ENCODE measurements at places on chromosomes 2 and 18. TPM values are rescaled to one million over a fixed set of nuclear protein-coding genes. Genes with fewer than 3 reads are reported as not detected.

The SERPINB3 gene
- total RNA-seq, result 0.06 TPM

The ITGB6 gene
- 0.87 TPM for total RNA-seq

The KDSR gene
- total RNA-seq, result 39.1 TPM

The LYG2 gene
- not detected for total RNA-seq

The GKN2 gene
- total RNA-seq, result 2.4 TPM

The MFSD2B gene
- total RNA-seq, result 0.42 TPM

Measured in A549 treated with AZD2906 at 1 μM for 4 hours (cell line).